Cerebellum (tissue), 4 donors: ENCODE measurements at places on chromosomes 2 and 18.

- no peak for DNase-seq
Observed at GRCh38 chr2:106095478-106096298, 98.4 kb downstream of the UXS1 start.

- no peak for DNase-seq
Observed at GRCh38 chr2:63891488-63892030, 49.9 kb downstream of the UGP2 start.

- no peak for DNase-seq
Observed at GRCh38 chr18:80009661-80010550, 21.5 kb upstream of the TXNL4A start.

GRCh38 chr2:165563468-165564225 is 94.1 kb downstream of the CSRNP3 start:
- no peak for DNase-seq

DNA sequence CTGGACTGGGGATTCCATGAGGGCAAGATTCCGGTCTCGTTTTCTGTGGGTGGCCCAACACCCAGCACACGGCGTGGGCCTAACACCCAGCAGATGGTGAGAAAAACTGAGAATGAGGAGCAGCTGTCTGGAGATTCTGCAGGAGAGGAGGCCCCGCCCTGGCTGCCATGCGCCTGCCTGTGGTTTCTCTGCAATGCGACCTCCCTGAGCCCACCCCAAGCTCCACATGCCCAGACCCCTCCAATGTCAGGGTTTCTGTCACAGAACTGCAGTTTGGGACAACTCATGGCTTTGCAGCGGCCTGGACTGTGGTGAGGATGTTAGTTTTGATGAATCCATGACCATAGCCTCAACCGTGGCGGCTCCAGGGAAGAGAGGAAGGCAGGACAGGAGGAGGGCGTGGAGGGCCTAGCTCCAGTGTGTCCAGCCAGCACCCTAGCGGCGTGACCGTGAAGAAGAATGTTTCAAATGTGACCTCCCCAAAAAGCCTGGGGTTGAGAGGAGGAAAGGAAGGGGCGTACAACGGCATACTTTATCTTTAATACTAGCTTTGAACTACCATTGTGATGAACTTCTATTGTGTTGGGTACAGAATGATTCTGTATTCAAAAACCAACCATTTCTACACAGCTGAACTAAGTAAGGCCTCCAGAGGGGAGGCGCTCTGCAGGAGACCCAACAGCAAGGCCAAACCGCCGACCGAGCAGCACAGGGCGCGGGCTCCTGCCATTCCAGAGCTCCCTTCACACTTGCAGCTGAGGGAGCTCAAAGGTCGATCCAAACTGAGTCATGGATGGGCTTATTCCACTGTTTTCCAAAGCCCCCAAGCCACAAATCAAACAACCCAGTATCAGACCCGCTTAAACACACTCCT is 3.4 kb downstream of the PXDN start:
- DNase-seq: no peak

DNA sequence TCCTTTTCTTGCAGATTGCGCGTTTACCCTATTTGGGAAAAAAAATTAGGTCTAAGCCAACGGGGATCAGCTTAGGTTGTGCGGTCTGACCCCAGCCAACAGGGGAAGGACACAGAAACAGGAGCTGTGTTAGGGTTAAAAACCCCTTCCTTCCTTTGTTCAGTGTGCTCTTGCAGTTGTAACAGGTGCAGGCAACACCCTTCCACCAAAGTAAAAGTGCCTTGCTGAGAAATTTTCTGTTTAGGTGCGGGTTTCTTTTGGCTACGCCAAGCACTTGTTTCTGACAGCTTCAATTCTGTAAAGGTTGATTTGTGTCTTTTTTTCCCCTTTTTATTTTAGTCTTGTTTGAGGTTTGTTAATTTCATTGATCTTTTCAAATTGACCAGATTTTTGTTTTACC is 92.5 kb downstream of the PTPN4 start:
- no peak for DNase-seq

GRCh38 chr18:51091270-51091669 is 61.3 kb downstream of the SMAD4 start:
- no peak for DNase-seq

DNA sequence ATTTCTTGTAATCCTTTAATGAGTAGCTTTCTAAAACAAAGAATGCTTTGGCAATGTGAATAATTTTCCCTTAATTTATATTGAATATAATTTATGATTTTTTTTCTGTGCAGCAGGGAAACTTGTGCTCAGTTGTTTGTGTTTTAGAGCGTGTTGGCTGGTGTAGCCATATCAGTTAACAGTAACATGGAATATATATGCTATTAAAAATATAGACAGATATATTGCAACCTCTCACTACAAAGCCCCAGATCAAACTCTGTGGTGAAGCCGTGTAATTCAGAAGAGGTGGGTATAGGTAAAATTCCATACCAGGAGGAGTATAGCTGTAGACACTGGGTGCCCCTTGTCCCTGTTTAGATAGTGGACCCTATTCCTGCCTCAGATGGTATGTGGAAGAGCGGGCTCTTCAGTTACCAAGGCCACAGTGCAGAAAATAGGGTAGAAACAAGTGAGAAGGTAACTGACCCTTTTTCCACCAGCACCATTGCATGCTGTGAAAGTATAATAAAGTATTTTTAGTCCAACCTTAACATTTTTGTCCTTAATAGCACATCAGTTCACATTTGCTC is 18.1 kb upstream of the RASGRP3 start:
- DNase-seq: no peak

GRCh38 chr2:11056614-11057013 is 98.7 kb upstream of the SLC66A3 start:
- no peak for DNase-seq

DNA sequence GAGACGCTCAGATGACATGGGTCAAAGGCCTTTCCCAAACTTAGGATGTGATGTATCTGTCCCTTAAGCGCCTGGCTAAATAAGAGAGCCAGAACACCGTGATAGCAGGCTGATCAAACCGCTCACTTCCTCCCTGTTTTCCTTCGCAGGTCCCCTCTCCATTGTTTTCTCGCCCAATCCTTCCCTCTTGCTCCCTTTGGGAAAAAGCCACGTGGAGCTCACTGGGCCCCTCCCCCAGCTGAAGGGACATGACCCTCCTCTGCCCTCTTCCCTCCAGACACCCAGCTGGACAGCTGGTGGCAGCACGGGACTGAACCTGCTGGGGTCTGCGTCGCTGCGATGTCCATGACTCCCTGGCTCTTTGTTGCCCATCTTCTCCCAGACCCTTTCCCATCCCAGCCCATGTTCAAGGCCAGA is 201.7 kb downstream of the TNS1 start:
- no peak for DNase-seq

GRCh38 chr2:136143603-136144451 is 25.9 kb upstream of the CXCR4 start:
- no peak for DNase-seq

DNA sequence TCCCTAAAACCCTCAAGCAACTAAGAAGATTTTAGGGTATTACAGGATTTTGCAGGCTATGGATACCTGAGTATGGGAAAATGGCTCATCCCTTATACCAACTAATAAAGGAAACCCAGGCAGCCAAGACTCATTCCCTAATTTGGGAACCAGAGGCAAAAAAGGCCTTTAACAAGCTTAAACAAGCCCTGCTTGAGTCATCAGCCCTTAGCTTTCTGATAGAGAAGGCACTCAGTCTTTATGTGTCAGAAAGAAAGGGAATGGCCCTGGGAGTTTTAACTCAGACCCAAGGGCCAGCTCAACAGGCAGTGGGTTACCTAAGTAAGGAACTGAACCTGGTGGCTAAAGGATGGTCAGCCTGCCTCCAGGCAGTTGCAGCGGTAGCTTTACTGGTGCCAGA is 96.9 kb upstream of the RMP24 start:
- no peak for DNase-seq

- no peak for DNase-seq
Observed at GRCh38 chr2:129901754-129902415, 77.6 kb upstream of the RAB6C start.
